Activated T-cell treated with anti-CD3 and anti-CD28 coated beads, Interleukin-2, amount 50 U/mL, for 72 hours (primary cell): ENCODE measurements at places on chromosomes 3 and 15.

- no peak overlapping the region for H3K4me3 ChIP-seq
- H3K4me1 ChIP-seq, result no peaks in the 10 kb centered on the region
- DNase-seq, result no peak
- no peak overlapping the region for H3K27ac ChIP-seq
These were observed 501.8 kb downstream of the ZPLD1 start for GRCh38 chr3:102936511-102937045.

DNA sequence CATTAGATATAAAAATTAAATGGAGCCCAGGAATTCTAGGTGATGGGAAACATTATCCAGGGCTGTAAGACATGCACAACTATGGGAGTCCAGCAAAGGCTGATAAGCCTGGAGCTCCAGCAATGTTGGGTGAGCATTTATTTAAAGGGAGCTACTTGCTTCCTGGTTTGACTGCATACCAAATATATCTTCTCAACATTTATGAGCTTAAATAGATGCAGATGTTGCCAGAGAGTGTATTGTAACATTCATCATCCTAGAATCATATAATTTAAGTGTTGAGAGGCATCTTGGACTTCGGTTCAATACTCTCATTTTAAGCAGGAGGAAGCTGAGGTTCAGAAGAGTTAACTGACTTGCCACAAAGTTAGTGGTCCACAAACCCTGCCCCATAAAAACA lies 12.2 kb upstream of the POLR2M start:
- no peaks in the 10 kb centered on the region for H3K27me3 ChIP-seq
- H3K36me3 ChIP-seq, result no peaks in the 10 kb centered on the region
- H3K4me1 ChIP-seq, result no peaks in the 10 kb centered on the region
- H3K4me3 ChIP-seq, result no peak overlapping the region
- DNase-seq, result no peak

- no peaks in the 10 kb centered on the region for H3K4me1 ChIP-seq
- H3K27me3 ChIP-seq, result no peaks in the 10 kb centered on the region
- H3K27ac ChIP-seq, result no peak overlapping the region
These were observed 23.0 kb upstream of the BFSP2 start for GRCh38 chr3:133376810-133377209.

DNA sequence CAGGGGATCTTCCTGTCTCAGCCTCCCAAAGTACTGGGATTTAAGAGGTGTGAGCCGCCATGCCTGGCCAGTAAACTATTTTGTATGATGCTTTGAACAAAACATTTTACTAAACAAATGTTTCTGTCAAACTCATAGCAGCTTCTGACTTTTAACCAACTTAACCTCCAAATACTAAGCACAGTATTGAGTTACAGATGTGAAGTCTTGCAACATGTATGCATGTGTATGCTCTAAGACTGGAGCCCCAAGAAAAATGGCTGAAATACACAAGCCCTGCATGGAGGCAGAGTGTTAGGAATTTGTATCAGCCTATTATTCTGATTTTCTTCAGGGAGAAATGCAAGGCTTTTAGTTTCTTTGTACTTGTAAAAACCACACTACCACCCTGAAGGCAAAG lies 137.1 kb downstream of the CBLB start:
- no peak overlapping the region for H3K27ac ChIP-seq
- no peaks in the 10 kb centered on the region for H3K27me3 ChIP-seq
- DNase-seq, result no peak
- H3K36me3 ChIP-seq, result peaks cover 20% of the 10 kb centered on the region
- H3K4me1 ChIP-seq, result peaks cover 8% of the 10 kb centered on the region

DNA sequence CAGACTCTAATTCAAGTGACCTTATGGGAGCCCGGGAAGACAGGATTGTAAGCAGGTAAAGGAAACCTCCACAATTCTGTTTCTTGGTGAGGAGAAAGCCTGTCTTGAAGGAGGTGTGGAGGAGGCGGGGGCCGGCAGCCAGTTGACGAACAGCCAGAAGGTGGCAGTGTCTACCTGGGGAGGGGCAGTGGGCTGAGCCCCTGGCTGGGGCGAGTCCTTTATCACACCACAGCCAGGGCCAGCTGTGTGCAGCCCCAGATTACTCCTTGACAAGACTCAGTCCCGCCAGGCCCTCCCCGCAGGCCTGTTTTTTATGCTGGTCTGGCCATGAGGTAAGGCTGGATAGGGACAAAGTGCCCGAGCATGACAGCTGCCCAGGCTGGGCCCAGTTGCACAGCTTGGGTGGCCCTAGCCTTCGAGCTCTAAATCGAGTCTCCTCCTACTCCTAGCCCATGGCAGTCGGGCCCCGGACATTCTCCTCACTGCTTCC lies 40.9 kb upstream of the IDH2 start:
- peaks cover 26% of the 10 kb centered on the region for H3K4me1 ChIP-seq
- peak overlapping the region; percentile 22 for H3K27ac ChIP-seq
- H3K4me3 ChIP-seq, result peak overlapping the region; percentile 59
- H3K36me3 ChIP-seq, result no peaks in the 10 kb centered on the region
- H3K27me3 ChIP-seq, result no peaks in the 10 kb centered on the region
- peak; percentile 85 for DNase-seq

DNA sequence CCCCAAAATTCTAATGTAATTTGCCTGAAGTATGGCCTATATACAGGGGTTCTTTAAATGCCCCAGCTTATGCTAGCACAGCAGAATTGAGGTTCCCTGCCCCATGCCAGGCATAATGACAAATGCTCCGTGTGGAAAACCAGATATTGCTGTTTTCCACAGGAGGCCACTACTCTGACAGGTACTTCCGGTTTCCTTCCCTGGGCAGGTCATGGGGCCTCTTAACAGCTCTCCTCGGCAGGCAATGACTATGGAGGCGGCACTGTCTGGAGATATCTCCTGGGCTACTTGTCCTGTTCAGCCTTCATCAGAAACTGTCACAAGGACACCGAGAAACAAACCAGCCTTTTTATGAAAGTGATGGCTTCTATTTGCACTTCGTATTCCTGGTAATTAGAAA lies 54.8 kb downstream of the SLC7A14 start:
- peaks cover 36% of the 10 kb centered on the region for H3K27me3 ChIP-seq
- H3K27ac ChIP-seq, result no peak overlapping the region

GRCh38 chr15:74960286-74960685 lies 3.7 kb upstream of the RPP25 start:
- H3K4me3 ChIP-seq, result peak overlapping the region; percentile 18
- DNase-seq, result no peak

GRCh38 chr3:49310677-49311076 lies 29.2 kb downstream of the USP4 start:
- no peaks in the 10 kb centered on the region for H3K4me1 ChIP-seq
- H3K27me3 ChIP-seq, result no peaks in the 10 kb centered on the region
- H3K27ac ChIP-seq, result no peak overlapping the region
- no peak for DNase-seq
- peaks cover 16% of the 10 kb centered on the region for H3K36me3 ChIP-seq

GRCh38 chr3:53570709-53571108 lies 76.3 kb downstream of the CACNA1D start:
- DNase-seq, result no peak
- no peak overlapping the region for H3K4me3 ChIP-seq
- no peak overlapping the region for H3K27ac ChIP-seq
- peaks cover 28% of the 10 kb centered on the region for H3K27me3 ChIP-seq
- H3K36me3 ChIP-seq, result no peaks in the 10 kb centered on the region
- H3K4me1 ChIP-seq, result no peaks in the 10 kb centered on the region

DNA sequence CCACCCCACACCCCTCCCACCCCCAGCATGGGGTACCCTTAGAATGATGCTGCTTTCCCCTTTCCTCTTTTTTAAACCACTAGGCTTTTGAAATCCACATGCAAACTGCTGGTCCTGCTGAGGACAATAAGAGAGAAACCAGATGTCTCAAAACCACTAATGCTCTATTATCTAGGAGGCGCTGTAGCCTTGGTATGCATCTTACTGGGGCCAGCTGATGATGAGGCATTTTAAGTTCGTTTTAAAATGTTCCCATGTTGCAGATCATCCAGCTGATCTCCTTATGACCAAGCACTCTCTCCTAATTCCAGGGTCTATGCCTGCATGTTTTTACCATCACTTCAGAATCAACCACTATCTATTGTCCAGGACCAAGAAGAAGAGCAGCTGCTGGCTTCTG lies 1.3 kb downstream of the NME9 start:
- no peaks in the 10 kb centered on the region for H3K36me3 ChIP-seq
- H3K27me3 ChIP-seq, result no peaks in the 10 kb centered on the region
- peak overlapping the region; percentile 89 for H3K4me3 ChIP-seq
- H3K27ac ChIP-seq, result peak overlapping the region; percentile 35
- peaks cover 60% of the 10 kb centered on the region for H3K4me1 ChIP-seq
- DNase-seq, result no peak

GRCh38 chr3:39101022-39101689 lies 6.3 kb downstream of the GORASP1 start:
- no peak overlapping the region for H3K4me3 ChIP-seq
- peaks cover 15% of the 10 kb centered on the region for H3K4me1 ChIP-seq
- H3K27me3 ChIP-seq, result no peaks in the 10 kb centered on the region
- peak; percentile 53 for DNase-seq

DNA sequence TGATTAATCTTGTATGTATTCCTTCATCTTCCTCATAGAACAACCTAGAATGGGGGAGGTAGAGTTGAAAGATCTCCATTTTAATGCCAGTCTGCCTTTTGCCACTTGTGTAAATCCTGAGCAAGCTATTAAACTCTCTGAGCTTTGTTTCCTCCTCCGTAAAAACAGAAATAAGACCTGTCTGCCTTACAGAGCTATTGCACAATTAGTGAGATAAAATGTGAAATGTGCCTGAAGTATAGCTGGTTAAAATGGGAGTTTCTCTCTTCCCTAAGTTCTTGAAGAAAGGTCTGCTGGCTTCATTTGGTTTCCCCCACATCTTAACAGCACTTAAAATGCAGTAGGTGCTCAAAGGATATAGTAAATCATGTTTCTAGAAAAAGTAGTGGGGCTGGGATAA lies 19.0 kb downstream of the ALDH1A2 start:
- H3K27me3 ChIP-seq, result peaks cover 42% of the 10 kb centered on the region
- no peak overlapping the region for H3K27ac ChIP-seq
- H3K4me3 ChIP-seq, result no peak overlapping the region
- H3K36me3 ChIP-seq, result no peaks in the 10 kb centered on the region

DNA sequence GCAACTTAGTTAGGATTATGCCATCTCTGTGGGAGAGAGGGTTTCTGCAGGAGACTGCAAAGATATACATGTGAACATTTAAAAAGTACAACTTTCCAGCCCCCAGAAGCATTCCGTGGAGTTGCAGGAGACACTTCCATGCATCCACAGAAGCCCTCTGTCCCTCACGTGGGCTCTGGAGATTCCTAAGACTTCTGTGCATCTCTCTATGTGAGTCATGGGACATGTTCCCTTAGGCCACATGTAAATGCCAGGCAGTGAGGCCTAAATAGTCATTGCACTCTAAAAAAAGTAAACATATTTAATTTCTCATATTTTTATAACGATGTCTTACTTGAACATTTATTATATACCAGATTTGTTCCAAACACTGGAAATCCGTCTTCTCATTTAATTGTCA lies 126.5 kb upstream of the ROPN1 start:
- H3K36me3 ChIP-seq, result no peaks in the 10 kb centered on the region
- no peaks in the 10 kb centered on the region for H3K27me3 ChIP-seq
- H3K4me3 ChIP-seq, result no peak overlapping the region
- H3K4me1 ChIP-seq, result no peaks in the 10 kb centered on the region

GRCh38 chr15:99823346-99823745 lies 90.1 kb upstream of the LYSMD4 start:
- H3K27ac ChIP-seq, result no peak overlapping the region
- H3K27me3 ChIP-seq, result no peaks in the 10 kb centered on the region
- H3K4me1 ChIP-seq, result peaks cover 57% of the 10 kb centered on the region
- DNase-seq, result no peak
- H3K36me3 ChIP-seq, result peaks cover 18% of the 10 kb centered on the region

DNA sequence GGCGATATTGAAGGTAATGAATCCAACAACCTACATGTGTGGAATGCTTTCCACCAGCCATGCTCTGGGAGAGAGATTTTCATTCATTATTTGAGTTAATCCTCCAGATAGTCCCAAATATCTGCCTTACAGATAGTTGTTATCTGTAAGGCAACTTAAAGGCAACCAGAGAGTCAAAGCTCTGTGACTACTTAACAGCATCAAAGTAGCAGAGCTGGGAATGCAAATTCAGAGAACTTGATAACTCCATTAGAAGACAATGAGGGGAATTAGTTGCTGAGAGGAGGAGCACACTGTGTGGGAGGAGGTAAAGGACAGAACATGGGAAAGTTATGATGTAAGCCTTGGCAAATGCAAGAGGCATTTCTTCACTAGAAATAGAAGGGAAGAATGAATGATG lies 10.5 kb upstream of the CRBN start:
- DNase-seq, result no peak
- no peaks in the 10 kb centered on the region for H3K27me3 ChIP-seq
- H3K4me3 ChIP-seq, result no peak overlapping the region
- H3K36me3 ChIP-seq, result peaks cover 5% of the 10 kb centered on the region
- no peak overlapping the region for H3K27ac ChIP-seq

DNA sequence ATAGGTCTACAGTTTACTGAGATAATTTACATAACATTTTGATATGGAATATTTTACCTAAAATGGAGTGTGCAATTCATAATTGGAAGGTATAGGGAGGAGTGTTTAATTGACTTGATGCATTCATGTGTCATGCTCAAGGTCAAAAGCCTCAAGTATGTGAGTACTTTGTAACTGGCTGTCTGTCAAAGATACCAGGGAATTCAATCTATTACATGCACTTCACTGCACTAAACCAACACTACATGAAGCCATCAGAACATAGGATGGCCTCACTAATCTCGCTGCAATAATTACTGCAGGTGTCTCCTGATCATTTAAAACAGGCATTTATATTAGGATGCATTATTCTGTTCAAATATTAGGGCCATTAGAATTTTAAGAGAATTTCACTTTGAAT lies 367.2 kb downstream of the CNTN4 start:
- no peak overlapping the region for H3K27ac ChIP-seq
- H3K4me1 ChIP-seq, result no peaks in the 10 kb centered on the region
- no peak overlapping the region for H3K4me3 ChIP-seq
- no peaks in the 10 kb centered on the region for H3K27me3 ChIP-seq
- H3K36me3 ChIP-seq, result no peaks in the 10 kb centered on the region
- no peak for DNase-seq

GRCh38 chr3:146111337-146111736 lies 49.6 kb downstream of the PLOD2 start:
- no peaks in the 10 kb centered on the region for H3K4me1 ChIP-seq
- H3K27ac ChIP-seq, result no peak overlapping the region
- no peaks in the 10 kb centered on the region for H3K27me3 ChIP-seq
- no peak overlapping the region for H3K4me3 ChIP-seq

DNA sequence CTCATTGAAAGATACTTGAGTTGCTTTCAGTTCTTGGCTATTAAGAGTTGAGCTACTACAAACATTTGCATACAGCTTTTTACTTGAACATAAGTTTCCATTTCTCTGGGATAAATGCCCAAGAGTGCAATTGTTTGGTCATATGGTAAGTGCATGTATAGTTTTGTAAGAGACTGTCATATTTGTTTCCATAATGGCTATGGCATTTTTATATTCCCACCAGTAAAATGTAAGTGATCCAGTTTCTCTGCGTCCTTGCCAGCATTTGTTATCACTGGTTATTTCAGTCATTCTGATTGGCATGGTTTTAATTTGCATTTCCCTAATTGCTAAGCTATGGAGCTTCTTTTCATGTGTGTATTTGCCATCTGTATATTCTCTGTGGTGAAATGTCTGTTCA lies 22.5 kb downstream of the C3orf80 start:
- no peak for DNase-seq
- peaks cover 6% of the 10 kb centered on the region for H3K27me3 ChIP-seq
